ENCODE measurements at places on chromosomes 5 and 9. TPM values are rescaled to one million over a fixed set of nuclear protein-coding genes. Genes with fewer than 3 reads are reported as not detected.

The RANBP3L gene
- 0.16 TPM for total RNA-seq

DNA sequence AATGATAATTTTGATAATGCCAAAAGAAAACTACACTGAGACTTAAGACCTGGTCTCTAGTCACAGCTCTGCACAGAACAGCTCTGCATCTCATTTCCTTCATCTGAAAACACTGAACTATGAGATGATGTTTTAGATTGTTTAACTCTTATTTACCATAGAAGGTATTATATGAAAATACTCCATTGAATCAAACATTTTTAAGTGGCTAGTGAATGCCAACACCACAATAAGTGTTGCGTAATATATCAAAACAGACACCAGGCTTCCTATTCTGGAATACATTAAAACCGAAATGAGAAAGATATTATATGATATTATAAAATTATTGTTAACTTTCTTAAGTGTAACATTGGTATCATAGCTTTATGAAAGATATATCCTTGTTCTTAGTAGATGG, 14.6 kb downstream of the CETN3 start:
- ATAC-seq, result no peak

The MYMK gene
- total RNA-seq, result not detected

DNA sequence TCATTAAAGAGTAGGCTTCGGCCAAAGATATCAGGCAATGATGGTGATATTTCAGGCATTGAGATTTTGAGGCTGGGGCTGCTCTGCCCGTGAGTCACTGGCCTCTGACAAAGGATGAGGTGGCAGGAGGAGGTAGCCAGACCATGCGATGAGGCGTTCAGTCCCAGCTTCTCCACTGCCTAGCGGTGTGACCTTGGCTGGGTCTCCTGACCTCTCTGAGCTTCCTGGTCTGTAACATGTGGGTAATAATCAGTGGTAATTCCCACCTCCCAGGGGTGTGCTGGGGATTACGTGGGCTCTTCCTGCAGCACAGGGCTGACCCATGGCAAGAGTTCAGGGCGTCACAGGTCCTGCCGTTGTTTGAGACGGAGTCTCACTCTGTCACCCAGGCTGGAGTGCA, 73.2 kb upstream of the RAPGEF1 start:
- no peak for ATAC-seq

DNA sequence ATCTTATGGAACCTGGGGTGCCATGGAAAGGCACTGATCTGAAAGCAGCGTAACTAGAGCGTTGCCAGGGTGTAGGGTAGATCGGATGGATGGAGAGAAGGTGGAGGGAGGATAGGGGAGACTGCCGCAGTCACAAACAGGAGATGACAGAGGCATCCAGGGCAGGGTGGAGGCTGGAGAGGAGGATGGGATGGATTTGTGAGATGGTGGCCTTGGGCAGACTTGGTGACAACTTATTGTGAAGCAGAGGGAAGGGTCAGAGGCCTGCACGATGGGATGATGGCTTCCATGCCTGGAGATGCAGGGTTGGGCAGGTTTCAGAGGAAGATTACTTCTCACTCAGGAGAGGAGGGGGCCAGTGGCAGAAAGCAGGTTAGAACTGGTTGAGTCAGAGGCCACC, 2.4 kb downstream of the GLIPR2 start:
- no peak for ATAC-seq

- no peak for ATAC-seq
Observed at GRCh38 chr9:112554516-112554915, 67.9 kb downstream of the KIAA1958 start.

GRCh38 chr5:6830643-6831239, 117.5 kb downstream of the TENT4A start:
- ATAC-seq, result no peak

GRCh38 chr5:96641368-96642280, 20.6 kb upstream of the CAST start:
- no peak for ATAC-seq

The FAM151B gene
- 1.3 TPM for total RNA-seq

The SLCO4C1 gene
- total RNA-seq, result not detected

The FAM153A gene
- total RNA-seq, result 3.1 TPM

The SEMA5A gene
- total RNA-seq, result 5.5 TPM

- no peak for ATAC-seq
Observed at GRCh38 chr5:175654339-175654738, 3.5 kb upstream of the HRH2 start.

The TRIM7 gene
- total RNA-seq, result 36.9 TPM

GRCh38 chr5:39750661-39751060, 325.9 kb upstream of the DAB2 start:
- no peak for ATAC-seq

- ATAC-seq, result no peak
Observed at GRCh38 chr5:33509036-33509435, 68.3 kb downstream of the TARS1 start.

The CDKN2B-AS1 gene
- total RNA-seq, result 1.0 TPM

DNA sequence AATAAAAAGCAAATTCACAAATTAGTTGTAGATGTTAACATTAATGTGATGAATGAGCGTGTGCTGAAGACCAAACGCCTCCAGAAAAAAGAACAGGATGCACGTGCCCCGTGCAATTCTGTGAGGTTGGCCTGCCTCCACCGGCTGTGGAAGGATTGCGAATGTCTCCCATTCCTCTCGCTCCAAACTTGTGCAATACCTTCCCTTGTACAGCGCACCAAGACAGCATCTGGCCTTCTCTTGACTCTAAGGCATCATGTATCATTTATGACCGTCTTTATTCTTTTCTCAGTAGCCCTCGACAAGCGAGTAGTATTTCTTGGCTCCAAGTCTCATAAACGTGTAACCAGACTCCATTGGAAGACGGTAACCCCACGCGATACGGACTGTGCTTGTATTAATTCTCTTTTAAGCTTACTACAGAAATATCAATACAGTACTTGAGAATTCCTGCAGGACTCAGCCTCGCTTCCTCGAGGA, 1.5 kb upstream of the TESK1 start:
- ATAC-seq, result no peak

DNA sequence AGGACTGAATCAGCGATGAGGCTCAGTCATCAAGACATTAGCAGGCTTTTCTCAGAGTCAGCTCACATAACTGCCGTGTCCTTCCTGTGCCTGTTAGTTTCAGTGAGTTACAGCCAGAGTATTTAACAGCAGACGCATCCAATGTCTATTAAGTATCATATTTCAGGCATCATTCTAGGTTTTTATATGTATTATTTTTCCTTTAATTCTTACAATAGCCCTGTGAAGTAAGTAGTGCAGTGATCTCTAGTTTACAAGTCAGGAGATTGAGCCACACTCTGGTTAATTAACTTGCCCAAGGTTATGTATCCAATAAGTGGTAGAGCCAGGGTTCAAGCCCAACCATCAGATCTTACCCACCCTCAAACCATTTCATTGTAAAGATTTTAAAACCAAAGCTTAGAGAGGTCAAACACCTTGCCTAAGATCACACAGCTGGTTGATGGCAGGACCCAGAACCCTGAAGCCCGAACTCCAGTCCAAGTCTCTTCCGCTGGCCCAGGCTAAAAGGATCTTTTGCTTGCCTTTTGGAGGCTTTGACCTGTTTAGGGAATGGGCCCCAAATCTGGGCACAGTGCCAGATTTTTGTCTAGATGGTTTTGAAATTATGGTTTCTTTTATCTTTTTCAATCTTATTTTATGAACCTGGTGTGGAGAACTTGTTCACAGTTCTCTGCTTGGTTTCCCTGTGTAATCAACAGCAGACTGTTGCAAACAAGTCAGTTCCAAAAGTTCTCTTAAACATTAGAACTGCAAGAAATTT, 261.2 kb upstream of the CLINT1 start:
- no peak for ATAC-seq

- ATAC-seq, result no peak
Observed at GRCh38 chr5:36874465-36874864, 2.1 kb upstream of the NIPBL start.

DNA sequence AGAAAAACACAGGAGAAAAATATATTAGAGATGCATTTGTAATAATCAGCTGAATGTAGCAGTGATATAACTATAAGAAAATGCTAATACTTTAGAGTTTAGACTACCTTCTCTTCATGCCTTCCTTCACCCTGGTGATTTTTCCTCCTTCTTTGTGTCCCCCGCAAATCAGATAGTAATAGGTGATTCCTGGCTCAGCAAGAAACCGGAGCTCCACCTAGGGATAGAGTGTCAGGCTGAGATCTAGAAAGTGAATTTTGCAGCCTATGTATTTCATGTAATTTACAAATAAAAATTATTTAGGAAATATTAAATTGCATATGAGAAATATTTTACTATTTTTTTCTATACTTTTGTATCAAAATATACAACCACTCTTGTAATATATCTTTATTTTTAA, 109.8 kb upstream of the ST8SIA4 start:
- no peak for ATAC-seq

DNA sequence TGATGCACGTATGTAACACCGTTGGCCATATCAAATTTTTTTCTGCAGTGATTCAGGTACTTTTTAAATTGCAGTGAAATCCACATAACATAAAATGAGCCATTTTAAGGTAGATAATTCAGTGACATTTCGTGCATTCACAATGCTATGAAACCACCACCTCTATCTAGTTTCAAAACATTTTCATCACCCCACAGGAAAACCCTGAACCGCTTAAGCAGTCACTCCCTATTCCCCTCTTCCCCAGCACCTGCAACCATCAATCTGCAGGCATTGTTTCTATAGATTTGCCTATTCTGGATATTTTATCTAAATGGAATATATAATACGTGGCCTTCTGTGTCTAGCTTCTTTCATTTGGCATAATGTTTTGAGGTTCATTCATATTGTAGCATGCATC, 79.2 kb downstream of the BOD1 start:
- ATAC-seq, result no peak

- ATAC-seq, result no peak
Observed at GRCh38 chr5:16877267-16877935, 58.7 kb downstream of the MYO10 start.

DNA sequence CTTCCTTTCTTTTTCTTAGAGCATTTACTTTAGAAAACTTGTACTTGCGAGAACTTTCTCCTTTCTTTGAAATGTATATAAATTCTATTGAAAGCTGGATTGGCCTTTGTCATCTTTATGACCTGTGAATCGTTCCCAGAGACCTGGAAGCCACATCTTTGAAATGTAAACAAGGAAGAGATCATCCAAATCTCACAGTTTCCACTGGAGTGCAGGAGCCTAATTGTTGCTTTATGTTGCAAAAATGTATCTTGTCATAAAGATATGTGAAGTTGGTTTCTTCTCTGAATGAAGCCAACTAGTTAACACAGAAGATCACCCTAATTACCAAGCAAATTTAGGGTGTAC, 1101.8 kb downstream of the TAF11L14 start:
- no peak for ATAC-seq

DNA sequence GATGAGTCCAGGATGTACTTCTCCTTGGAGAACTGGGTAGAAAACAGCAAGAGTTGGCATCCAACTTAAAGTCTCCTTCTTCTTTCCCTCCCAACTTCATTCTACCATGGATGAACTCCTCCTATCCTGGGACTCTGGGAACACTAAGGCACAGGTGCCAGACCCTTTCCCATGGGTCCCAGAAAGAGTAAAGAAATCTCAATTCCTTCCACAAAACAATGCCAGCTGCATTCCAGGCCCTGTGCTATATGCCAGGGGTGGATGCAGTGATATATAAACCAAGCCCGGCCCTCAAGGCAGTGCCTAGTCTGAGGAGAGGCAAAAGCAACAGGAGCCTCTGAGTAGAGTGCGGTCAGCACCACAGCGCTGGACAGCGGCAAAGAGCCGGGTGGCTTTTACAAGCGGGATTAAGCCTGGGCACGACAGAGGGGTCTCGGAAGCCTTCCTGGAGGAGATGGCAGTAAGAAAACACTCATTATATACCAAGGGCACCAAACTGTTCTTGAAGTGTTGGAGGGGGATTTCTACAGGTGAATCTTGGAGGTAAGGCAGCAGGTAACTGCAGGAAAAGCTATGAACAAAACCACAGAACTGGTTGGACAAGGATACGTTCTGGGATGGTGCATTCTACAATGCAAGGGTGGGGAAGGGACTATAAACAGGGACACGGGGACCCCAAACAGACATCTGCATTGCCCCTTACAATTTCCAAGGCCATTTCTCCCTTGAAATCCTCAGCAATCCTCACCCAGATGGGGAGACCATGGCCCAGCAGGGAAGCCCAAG, 16.4 kb upstream of the TOR2A start:
- ATAC-seq, result peak; percentile 42

GRCh38 chr5:181186986-181187499, 18.0 kb downstream of the TRIM7 start:
- ATAC-seq, result no peak

The EFNA5 gene
- 29.7 TPM for total RNA-seq

DNA sequence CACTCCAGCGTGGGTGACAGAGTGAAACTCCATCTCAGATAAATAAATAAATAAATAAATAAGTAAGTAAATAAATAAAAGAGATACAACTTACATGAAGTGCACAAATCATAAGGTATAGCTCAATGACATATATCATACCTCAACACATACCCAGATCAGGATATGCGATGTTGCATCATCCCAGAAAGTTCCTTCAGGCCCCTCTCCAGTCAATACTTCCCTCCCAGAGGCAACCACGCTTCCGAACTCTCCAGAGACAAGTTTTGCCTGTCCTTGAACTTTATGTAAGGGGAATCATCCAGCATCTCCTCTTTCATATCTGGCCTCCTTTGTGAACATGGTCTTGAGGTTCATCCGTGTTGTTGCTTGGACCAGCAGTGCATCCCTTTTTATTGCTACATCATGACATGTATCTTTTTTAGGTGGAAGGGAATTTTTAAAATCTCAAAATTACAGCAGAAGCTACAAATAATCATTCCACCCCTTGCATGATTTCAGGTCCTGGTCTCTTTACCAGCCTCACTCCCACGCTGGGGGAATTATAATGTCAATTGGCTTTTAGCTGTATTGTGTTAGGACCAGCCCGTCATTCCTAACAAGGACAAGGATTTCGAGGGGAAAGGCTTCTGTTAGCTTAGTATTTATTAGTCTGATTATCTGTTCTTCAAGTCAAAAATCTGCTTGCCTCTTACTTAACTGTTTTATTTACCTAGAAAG, 32.9 kb upstream of the AOPEP start:
- ATAC-seq, result no peak

DNA sequence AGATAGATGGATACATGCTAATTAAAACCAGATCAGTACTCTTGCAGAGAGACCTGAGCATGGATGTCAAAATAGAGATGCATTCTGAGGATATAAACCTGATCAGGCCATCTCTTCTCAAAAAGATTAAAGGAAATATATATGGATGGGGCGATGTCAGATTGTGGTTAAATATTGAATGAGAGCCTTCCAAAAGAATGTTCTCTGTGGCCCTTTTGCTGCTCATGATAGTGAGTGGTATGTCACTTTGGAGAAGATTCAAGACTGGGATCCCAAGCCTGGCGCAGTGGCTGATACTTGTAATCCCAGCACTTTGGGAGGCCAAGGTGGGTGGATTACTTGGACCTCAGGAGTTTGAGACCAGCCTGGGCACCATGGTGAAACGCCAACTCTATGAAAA, 20.5 kb downstream of the ZNF131 start:
- no peak for ATAC-seq

GRCh38 chr9:96004379-96004778, 128.9 kb downstream of the ERCC6L2 start:
- no peak for ATAC-seq
